Mucosa of gallbladder (tissue), 1 donor: ENCODE measurements at places on chromosomes 3 and 15. TPM values are rescaled to one million over a fixed set of nuclear protein-coding genes. Genes with fewer than 3 reads are reported as not detected.

LRIG1 gene
- 64.4 TPM for total RNA-seq

SYNM gene
- total RNA-seq, result 167 TPM

CCDC13 gene
- 1.4 TPM for total RNA-seq

GRCh38 chr15:68816795-68817303 lies 3.8 kb downstream of the ANP32A start:
- peak; percentile 60 for DNase-seq

GRCh38 chr3:49296781-49297411 lies 19.9 kb upstream of the C3orf62 start:
- no peak for DNase-seq

DNA sequence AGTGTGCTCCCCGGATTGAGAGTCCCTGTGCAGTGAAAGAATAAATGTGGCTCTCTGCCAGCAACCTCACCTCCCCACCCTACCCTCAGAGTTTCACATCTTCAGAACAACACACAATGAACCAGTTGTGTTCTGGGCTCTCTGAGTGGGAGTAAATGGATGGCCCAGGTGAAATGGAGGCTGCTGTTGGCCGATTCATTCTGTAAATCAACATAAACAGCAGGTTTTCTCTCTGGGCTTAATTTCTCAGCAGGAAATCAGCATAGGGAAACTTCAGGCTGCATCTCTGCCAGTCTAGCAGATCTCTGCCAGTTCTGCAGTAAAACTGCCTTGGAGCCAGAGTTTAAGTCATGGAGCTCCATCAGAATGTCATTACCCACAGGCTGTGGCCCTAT lies 54.6 kb upstream of the FURIN start:
- no peak for DNase-seq

- DNase-seq, result no peak
Measured at GRCh38 chr3:159253860-159254259, 452.0 kb downstream of the MFSD1 start.

GRCh38 chr3:132592216-132592615 lies 4.9 kb upstream of the ACKR4 start:
- no peak for DNase-seq
